ENCODE measurements at places on chromosomes 1 and 21. TPM values are rescaled to one million over a fixed set of nuclear protein-coding genes. Genes with fewer than 3 reads are reported as not detected.
A peak's percentile ranks its signal among the peaks of the same experiment; 100 is the strongest.

GRCh38 chr1:44464361-44464760 is 59.3 kb downstream of the RNF220 start:
- ATAC-seq: no peak

- peak; percentile 50 for ATAC-seq
Observed at GRCh38 chr1:207925210-207925609, 14.3 kb upstream of the CD34 start.

GRCh38 chr1:208103597-208104513 is 140.3 kb downstream of the PLXNA2 start:
- no peak for ATAC-seq

DNA sequence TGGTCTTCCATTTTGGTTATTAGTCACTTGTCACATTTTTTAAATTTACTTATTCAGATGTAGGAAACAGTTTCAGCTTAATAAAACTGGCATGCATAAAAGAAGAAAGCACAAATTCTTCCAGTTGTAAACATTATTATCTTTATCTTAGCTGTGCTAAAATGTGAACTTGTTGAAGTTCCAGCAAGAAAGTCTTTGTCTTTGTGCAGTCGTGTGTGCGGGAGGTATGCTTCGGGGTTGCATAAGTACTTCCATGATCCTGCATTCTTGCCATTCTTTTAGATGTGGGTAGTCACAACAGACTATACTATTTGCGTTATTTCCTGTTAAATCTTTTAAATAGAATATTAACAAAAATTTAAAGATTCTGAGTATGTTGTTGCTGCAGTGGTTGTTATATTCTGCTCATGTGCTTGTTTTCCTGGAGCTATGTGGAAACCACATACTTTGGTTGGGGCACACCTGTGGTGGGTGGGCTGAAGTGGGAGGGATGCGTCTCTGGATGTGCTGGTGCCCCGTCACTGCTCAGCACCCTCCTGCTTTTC is 49.9 kb downstream of the CBS start:
- no peak for ATAC-seq

- no peak for ATAC-seq
Observed at GRCh38 chr1:48048980-48049379, 51.8 kb upstream of the TRABD2B start.

DNA sequence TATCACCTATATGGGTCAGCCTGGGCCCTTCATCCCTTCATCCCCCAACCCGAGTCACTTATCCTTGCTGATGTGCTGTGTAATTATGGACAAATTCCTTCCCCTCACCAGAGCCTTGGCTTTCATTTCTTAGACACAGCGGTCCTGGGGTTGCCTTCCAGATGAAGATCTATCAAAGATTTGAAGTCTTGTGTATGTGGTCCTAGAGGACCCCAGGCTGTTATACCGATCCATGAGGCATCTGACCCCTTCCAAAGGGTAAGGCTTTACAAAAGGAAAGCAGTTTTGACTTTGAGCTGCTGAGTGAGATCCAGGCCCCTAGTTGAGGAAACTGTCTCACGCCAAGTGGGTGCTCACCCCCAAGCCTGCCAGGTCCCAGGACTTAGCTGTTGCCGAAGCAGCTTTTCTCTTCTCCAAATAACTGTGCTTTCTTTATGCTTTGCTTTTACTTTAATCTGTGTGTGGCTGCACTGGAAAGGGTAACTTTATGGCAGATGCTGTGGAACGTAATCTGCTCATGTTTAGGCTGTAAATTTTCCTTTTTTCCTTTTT is 37.6 kb downstream of the MAN1C1 start:
- no peak for ATAC-seq

GRCh38 chr1:38152351-38153065 is 105.9 kb upstream of the POU3F1 start:
- ATAC-seq: peak; percentile 67

DNA sequence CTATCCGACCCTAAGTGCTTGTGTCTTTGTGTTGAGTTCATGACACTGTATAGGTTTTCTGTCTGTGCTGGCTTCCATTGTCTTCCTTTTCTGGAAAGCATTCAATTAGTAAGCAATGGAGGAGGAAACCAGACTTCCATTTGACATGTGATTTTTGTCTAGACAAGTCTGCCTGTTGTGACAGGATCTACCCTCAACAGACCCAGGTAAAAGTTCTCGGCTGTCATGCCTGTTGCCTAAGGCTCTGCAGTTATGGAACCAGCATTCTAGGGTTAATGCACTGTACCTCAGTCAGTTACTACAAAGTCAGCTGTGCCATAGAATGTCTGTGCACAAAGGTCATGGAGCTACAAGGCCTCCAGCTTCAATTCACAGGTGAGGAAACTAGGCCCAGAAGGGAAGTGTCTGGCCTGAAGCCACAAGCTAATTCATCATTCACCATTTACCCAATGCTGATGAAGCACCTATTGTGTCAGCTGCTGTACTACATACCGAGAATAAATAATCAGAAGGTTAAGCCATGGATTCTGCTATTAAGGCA is 72.3 kb downstream of the PLPP3 start:
- peak; percentile 93 for ATAC-seq

DNA sequence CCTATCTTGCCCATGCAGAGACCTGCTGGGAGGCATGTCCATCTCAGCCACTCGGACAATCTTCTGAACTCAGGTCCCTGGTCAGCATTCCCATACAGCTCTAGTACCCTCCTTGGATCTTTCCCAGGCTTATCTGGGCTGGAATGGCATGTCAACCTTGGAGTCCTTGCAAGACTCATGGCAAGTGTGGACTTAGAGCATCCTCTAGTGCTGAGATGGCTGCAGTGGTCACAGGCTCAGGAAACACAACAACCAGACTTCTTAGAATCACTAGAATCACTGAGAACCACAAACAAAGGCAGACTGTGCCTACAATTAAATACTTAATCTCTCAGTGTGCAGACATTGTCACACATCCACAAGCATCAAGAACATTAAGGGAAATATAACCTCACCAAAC is 73.1 kb upstream of the TSHB start:
- peak; percentile 48 for ATAC-seq

DNA sequence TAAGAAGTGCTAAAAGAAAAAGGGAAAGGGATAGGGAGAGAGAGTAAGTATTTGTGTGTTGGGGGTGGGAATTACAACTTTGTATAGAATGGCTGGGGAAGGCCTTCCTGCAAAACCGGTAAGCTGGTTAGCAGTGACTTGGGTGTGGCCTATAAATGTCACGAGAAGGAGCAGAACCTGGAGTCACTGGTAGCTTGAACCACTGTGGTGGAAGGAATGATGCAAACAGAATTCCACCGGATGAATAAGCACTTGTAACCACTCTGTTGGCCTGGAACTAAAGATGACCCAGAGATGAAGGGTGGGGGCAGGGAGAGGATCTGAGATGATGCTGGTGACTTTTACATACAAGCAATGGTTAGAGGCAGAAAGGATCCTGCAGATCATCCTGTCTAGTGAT is 8.9 kb downstream of the XKR8 start:
- peak; percentile 84 for ATAC-seq

DNA sequence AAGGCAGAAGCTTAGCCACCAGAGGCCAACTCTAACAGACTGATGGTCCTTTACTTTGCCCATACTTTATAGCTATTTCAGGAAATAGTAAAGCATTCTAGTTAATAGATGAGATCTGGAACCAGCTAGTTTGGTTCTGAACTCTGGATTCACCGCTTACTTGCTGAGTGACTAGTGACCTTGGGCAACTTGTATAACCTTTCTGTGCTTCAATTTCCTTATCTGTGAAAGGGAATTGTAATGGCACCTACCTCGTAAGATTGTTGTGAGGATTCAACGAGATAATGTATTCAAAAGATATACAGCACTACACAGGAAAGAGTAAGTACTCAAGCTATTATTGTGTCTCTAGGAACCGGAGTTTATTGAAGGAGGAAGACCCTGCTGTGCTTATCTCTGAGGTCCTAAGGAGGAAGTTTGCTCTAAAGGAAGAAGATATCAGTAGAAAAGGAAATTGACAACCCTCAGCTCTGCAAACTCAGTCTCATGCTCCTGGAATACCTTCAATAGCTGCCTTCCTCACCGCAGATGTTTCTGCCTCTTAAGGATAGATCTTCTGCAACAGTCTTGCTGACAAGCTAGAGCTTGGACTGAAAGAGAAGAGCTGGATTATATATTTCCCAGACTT is 11.9 kb downstream of the MTFR1L start:
- ATAC-seq: no peak

DNA sequence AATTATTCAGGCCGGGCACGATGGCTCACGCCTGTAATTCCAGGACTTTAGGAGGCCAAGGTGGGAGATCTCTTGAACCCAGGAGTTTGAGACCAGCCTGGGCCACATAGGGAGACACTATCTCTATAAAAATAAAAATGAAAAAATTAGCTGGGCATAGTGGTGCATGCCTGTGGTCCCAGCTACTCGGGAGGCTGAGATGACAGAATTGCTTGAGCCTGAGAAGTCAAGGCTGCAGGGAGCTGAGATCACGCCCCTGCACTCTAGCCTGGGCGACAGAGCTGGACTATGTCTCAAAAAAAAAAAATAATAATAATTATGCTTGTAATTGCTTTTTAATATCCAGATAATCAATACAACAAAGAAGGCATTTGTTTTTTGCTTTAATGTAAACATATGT is 91.3 kb downstream of the RIPK4 start:
- ATAC-seq: no peak

DNA sequence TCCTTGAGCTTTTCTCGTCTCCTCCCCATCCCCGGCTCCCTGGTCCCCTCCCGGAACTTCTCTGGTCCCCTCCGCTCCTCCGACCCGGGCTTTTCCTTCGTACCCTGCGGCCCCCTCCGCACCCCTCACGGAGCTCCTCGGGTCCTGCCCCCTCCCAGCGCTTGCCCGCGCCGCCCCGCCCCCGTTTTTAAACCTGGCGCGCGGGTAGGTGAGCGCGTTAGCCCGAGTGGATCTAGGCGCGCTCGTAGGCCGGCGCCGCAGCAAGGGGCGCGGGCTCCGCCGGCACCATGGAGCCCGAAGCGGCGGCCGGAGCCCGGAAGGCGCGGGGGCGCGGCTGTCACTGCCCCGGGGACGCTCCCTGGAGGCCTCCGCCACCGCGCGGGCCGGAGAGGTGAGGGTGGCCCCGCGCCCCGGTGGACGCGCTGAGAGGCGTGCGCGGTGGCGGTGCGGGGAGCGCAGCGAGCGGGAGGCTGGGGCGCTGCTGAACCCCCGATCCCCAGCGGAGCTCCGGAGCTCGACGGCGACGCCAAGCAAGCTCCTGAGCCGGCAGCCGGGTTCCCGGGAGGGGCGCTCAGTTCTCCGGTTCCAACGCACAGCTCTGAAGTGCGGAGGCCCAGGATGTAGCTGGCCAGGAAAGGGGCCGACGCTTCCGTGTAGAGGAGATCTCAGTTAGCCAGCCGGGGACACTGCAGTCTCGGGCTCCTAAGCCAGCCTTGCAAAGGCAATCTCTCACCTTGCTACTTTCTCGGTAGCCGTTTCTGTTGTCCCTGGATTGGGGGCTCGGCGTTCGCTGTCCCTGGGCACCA is at the start of gene RIPPLY3:
TSS of gene RIPPLY3 (plus strand) at position 217 of the 806 bp plus-strand sequence. CDS start at position 288, 71 bp downstream.
- peak; percentile 32 for ATAC-seq

- ATAC-seq: no peak
Observed at GRCh38 chr1:247222840-247223239, 33.0 kb upstream of the VN1R5 start.

DNA sequence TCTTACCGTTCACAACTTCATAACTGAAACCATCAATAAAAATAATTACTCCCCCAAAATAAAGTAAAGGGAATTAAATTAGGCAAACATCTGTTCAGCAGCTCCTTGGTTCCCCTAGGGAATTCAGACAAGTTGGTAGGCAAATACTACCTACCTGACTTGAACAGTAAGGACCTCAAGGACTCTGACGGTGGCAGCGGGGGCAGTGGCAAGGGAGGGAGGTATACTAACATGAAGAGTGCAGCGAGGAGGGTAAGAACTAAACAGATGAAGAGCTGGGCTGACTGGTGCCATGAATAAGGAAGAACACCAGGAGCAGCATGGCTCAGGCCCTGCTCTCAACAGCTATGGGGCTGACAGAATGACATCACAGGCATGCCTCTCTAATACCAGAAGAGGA is 33.1 kb downstream of the MTOR start:
- ATAC-seq: no peak

- ATAC-seq: peak; percentile 17
Observed at GRCh38 chr1:2290171-2290578, 62.1 kb downstream of the SKI start.

- ATAC-seq: no peak
Observed at GRCh38 chr21:18744840-18745239, 341.3 kb upstream of the TMPRSS15 start.

- ATAC-seq: no peak
Observed at GRCh38 chr1:62178372-62178771, 16.3 kb upstream of the L1TD1 start.

GRCh38 chr1:73401666-73402065 is 796.3 kb downstream of the LRRIQ3 start:
- no peak for ATAC-seq

- ATAC-seq: no peak
Observed at GRCh38 chr1:202172015-202172355, 11.6 kb upstream of the PTPN7 start.

GRCh38 chr1:109193653-109194590 is 19.8 kb upstream of the SARS1 start:
- peak; percentile 34 for ATAC-seq

- ATAC-seq: no peak
Observed at GRCh38 chr1:198528364-198528763, 12.1 kb downstream of the ATP6V1G3 start.

GRCh38 chr1:167328816-167329483 is 108.3 kb downstream of the POU2F1 start:
- ATAC-seq: peak; percentile 13

DNA sequence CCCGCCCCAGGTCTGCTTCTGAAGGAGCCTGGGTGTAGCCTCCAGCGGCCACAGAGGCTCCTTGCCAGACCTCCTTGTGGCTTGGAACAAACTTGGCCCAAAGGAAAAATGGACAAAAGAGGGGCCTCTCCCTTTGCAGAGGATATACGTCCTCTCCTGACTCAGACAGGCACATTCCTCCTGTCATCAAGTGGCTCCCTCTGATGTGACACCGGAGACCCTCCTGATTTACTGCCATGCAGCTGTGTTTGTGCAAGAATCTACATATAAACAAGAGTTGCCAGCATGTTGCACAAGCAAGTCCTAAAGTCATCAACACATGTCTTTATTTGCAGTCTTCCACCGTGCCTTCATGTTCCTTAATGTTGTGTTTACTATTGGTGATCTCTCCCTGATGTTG is 54.1 kb upstream of the F3 start:
- no peak for ATAC-seq

DNA sequence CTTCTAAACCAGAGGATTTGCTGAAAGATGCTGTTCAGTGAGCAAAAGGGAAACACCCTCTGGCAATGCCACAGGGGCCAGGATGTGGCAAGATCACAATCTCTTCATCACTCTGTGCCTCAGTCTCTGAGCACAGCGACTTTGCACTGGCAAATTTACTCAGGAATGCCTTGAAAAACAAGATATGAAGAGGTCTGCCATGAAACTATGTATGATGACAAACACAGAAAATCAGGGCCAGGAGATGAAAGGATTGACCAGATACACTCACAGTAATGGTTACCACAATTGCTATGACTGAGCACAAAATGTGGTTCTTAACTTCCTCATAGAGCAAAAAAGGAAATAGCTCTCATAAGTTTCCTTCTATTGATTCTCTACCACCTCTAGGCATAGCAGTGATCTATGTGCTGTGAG is 5.8 kb downstream of the TTC13 start:
- peak; percentile 30 for ATAC-seq

COL24A1 gene
- not detected for total RNA-seq

CNIH4 gene
- total RNA-seq: 59.4 TPM

VWA1 gene
- total RNA-seq: 29.4 TPM

RHD gene
- not detected for total RNA-seq

GALNT2 gene
- 37.6 TPM for total RNA-seq

TMPRSS2 gene
- total RNA-seq: 41.6 TPM

SPATA17 gene
- 1.00 TPM for total RNA-seq

KRTAP13-2 gene
- total RNA-seq: not detected

IRF6 gene
- 159 TPM for total RNA-seq

WDR77 gene
- 29.7 TPM for total RNA-seq

OLIG2 gene
- not detected for total RNA-seq

KIF14 gene
- 3.1 TPM for total RNA-seq

NUF2 gene
- total RNA-seq: 8.6 TPM
